NCI-H524 treated with DMSO at 0.1 percent for 48 hours (cell line): ENCODE measurements at places on chromosomes 11 and 22.

- DNase-seq: no peak
Measured at GRCh38 chr11:94730153-94730552, 38.0 kb upstream of the AMOTL1 start.

DNA sequence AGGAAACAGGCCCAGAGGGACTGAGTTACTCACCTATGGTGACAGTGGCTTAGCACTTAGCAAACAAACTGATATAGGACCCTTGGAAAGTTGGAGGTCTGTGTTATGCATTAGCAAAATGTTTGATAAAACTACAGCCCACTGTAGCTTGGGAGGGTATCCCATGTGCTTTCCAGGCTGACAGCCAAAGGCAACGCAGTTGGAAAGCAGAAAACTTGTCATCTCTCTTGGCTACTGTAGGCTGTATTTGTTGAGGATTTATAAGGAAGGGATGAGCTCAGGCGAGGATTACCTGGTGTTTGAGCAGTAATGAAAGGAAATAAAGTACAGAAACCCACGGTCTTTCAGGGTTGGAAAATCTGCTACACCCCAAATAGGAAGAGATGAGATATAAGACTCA lies 23.8 kb downstream of the SDHAF2 start:
- no peak for DNase-seq

DNA sequence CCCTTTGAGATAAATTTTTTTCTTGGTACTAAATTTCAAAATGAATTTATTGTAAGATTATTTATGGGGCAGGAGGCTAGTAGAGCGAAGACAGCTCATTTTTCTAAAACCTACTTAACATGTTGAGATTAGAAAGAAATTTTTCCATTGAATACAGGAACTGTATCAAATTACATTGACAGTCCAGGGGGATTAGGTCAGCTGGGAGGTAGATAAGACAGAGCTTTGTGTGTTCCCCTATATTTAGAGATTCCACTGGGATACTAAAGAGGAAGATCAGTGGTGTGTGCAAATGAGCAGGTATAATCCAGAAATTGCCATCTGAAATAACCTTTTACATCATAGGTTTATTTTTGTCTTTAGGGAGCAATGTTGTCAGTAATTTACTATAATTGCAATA lies 32.1 kb downstream of the ENDOD1 start:
- peak; percentile 6 for DNase-seq

DNA sequence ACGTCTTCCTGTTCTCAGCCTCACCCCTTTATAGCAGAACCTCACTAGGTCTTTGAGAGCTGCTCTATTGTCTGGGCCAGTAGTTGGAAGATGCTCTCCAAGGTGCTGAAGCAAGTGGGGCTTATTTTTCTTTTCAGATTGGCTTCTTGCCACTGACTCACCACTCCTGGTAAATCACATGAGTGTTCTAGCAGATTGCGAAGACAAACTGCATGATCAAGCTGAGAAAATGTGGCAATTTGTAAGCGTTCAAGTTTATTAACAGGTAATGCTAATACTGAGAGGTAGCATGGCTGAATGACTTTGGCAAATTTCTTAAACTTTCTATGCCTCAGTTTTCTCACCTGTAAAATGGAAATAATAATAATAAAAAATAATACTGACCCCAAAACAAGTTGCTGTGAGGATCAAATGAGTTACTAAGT lies 59.2 kb downstream of the CACNG2 start:
- no peak for DNase-seq

- no peak for DNase-seq
Measured at GRCh38 chr22:43260331-43261231, 73.6 kb upstream of the TTLL12 start.

- DNase-seq: peak; percentile 44
Measured at GRCh38 chr11:72413914-72414628, 20.3 kb downstream of the CLPB start.

- DNase-seq: no peak
Measured at GRCh38 chr22:47115518-47115890, 353.1 kb downstream of the TBC1D22A start.
